ENCODE measurements at places on chromosomes 7 and 10.

- no peak for DNase-seq
Measured at GRCh38 chr7:70638158-70639107, 493.5 kb upstream of the GALNT17 start.

DNA sequence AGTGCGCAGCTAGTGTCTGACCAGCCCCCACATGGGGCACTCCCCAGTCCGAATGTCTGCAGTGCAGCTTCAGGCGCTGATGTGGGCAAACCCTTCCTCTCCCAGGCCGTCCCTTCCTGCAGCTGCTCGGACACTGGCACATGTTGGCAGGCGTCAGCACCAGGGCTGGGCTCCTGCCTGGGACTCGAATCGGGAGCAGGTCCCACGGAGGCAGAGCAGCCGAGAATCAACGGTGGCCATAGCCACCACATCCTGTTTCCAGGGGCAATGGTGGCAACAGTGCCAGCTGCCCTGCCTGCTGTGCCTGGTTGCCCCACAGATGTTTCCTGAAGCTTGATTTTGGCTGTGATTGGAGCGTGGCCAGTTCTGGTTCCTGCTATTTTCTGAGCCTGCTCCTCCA lies 65.8 kb downstream of the MGMT start:
- DNase-seq, result no peak

GRCh38 chr7:108103558-108104298 lies 26.4 kb downstream of the LAMB4 start:
- no peak for DNase-seq

GRCh38 chr7:105015390-105015965 lies 1.5 kb downstream of the KMT2E start:
- DNase-seq, result peak; percentile 33

DNA sequence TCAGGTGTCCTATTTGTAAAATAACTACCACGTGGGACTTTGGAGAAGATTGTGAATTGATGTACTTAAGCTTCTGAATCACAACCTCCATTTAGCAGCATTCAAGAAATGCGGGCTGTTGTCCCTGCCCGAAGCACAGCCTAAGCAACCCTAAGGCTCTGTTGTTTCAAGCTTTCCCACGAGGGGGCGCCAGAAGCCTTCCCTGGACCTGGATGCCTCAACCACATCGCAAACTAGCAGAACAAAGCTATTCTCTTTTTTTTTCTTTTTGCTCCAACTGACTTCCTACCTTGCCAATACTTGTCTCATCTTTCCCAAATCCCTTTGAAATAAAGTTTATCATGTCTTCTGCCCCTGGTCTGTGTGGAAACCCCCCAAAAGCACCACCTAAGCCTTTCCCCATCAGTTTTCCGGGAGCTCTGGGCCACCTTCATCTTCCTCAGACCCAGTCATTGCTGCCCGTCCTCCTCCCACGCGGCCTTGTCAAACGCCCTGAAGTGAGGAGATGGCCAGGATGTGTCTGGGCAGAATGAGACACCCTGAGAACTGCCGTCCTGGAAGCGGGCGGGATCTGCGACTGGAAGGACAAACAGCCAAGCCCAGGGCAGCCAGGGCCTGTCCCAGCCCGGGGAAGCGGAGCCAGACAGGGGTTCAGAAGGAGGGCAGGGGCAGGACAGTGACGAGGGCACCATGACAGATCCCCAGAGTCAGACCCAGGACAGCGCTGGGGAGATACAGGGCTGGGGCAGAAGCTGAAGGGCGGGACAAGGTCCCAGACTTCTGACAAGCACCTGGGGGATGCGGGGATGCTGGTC lies 112.7 kb downstream of the SLIT1 start:
- peak; percentile 90 for DNase-seq

- no peak for DNase-seq
Measured at GRCh38 chr10:125773687-125774543, 1.7 kb downstream of the MMP21 start.

GRCh38 chr10:131282961-131283360 lies 28.6 kb downstream of the TCERG1L start:
- no peak for DNase-seq

DNA sequence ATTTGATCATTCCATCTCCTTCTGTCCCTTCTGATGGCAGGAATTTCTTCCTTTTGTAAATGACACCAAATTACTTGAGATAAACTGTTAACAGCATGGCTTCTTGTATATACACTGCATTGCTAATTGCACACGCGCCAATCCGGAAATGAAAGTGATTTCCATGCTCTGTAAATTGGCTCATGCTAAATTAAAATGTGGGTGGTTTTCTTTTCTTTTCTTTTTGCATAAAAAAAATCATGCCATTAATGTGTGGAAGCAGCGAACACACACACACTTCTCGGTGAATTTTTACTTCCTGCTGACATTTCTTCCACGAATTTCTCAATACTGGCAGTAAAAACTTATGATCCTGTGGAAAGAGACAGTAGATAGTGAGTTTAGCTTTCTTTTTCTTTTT lies 123.1 kb upstream of the CCDC6 start:
- no peak for DNase-seq

DNA sequence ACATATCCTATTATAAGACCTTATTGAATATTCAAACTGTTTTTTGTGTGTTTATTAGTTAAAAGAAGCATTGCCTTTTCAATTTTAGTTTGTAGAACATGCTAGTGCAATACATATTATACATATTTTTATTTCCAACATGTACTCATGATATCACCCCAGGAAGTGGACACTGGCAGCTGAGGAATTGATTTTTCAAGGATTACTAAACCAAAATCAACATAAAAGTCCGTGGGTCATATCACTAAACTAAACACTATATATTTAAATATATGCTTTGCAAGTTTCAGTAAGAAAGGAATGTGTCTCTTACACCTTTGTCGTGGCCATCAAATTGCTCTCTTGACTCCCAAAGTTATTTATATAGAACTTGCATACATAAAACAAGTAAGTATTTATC lies 185.2 kb downstream of the AGMO start:
- no peak for DNase-seq

- DNase-seq, result no peak
Measured at GRCh38 chr10:114539623-114540022, 118.5 kb downstream of the ABLIM1 start.

DNA sequence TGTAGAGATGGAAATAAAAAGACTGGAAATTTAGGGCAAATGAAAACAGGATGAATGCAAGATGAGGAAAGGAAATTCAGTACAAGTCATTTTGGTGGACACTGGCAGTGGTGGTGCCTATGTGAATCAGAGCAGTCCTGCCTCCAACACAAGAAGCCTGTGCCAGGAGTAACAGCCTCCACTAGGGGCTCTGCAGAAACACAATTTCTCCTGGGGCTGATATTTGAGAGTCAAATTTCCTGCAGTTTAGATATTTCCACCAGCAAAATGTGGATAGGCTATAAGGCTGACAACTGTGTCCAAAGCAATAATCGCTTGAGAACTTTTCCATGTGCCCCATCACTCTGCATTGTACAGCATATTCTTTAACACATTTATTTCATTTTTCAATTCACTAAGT lies 4.7 kb upstream of the PLXDC2 start:
- DNase-seq, result no peak

GRCh38 chr7:144859739-144860138 lies 23.9 kb upstream of the TPK1 start:
- no peak for DNase-seq

- no peak for DNase-seq
Measured at GRCh38 chr10:124324451-124324850, 94.3 kb downstream of the OAT start.

DNA sequence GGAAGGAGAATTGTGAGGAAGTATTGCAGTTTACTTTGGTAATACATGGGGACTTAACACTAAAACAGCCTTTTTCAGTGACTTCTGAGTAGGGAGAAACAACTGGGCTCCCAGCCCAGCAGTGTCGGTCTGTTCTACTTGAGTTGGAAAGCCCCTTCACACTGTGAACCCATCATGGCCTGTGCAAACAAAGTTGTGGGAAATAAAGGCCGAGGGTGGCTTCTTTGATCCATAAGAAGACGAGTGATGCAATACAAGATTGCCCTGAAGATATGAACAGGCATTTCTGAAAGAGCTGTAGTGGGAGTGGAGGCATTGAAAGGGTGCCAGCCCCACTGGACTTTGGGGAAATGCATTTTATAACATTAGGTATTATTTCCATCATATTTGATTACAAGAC lies 28.3 kb downstream of the C10orf120 start:
- no peak for DNase-seq

- no peak for DNase-seq
Measured at GRCh38 chr7:137882806-137883205, 36.0 kb upstream of the DGKI start.

- DNase-seq, result no peak
Measured at GRCh38 chr7:117688126-117688525, 185.1 kb downstream of the CTTNBP2 start.

DNA sequence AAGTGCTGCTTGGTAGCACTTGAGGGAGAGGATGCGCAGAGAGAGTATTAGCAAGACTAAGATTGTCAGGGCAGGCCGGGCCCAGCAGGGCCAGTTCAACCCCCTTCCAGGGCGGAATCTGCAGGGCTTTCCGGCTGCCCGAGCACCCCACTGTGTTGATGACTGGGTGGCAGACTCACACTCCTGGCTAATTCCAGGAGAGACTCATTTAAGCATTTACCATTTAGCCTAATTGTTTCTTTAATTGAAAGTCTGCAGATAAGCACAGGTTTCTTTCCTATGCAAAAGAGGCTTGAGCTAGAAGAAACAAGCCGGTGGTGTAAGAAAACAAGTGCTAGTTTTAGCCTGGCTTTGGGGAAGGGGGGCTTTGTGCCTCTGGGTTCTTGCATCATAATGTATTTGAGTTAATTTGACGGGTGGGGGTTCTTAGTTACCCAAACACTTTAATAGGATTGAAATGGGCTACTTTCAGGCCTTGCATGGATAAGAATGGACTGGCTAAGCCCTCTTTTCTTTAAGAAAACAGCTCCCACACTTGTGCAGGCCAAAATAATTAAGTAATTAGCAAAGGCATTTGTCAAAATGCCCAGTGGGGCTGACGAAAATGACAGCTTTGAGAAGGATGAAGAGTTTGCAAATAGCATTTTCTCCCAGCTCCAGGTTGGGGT lies 201.3 kb downstream of the MYOF start:
- no peak for DNase-seq

DNA sequence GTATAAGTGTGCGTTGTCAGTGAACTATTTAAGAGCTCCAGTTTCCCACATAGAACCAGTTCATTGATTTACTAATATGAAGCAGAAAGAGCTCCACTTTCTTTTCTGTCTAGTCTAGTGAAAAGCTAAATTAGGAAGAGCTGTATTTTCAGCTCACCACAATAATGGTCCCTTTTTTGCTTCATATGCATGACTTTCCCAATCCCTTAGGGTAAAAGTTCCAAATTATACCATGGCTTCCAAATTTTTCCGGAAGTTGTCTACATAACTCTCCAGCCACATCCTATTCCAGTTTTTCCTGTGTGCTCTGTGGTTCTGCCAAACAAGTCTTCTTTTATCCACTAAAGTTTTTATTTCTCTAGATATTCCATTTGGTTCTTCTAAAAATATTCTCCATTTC lies 685.2 kb downstream of the REEP3 start:
- no peak for DNase-seq

- DNase-seq, result no peak
Measured at GRCh38 chr7:80047856-80048459, 86.7 kb upstream of the GNAI1 start.

GRCh38 chr10:24568042-24568441 lies 155.6 kb downstream of the ARHGAP21 start:
- DNase-seq, result no peak

DNA sequence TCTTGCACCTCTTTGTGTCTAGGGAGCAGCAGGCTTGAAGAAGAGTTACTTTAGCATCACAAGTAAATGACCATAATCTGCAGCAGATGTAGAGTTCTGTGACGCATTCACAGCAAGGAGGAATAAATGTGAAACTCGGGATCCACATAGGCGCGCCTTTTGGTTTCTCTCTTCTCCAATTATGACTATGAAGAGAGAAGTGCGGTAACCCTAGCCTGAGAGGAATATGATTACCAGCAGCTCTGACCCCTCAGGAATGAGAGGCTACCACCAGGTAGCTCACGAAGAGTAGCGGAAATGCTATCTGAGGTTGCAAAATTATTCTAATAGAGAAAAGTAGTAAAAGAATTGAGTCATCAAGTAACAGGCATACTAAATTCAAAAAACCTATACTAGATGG lies 25.2 kb upstream of the DMTF1 start:
- DNase-seq, result no peak

- DNase-seq, result no peak
Measured at GRCh38 chr10:127257395-127257794, 61.0 kb upstream of the INSYN2A start.

- DNase-seq, result no peak
Measured at GRCh38 chr10:51642581-51642980, 56.8 kb downstream of the CSTF2T start.

DNA sequence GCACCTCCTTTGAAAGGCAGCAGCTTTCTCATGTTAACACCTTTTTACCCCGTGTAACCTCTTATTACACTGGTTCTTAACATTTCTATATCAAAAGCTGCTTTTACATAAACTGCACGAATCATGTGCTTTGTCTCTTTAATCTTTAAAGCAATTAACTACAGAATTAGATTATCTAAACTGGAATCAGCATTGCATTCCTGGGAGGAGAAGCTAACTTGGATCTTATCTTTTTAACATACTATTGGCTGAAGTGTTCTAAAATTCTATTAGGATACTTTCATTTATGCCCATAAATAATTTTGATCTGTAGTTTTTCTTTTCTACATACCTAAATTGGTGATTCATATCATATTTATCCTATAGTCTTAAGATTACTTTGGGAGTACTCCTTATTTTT lies 428.4 kb upstream of the IGFBP3 start:
- no peak for DNase-seq

DNA sequence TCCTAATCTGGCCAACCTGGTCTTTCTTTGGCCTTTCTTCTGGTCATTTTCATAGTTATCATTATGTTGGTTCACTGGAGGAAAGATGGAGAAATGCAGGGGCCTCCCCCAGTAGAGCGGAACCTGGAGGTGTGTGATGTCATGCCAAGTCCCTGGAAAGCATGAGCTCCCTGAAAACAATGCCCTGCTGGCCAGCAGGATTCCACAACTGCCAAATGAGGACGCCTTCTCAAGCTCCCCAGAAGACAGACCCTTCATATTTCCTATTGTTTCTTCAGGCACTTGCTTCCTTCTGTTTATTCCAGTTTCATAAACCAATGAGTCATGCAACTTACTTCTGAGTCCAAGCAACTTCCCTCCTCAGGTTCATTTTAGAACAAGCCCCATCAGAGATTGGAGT lies 339.0 kb downstream of the GATA3 start:
- no peak for DNase-seq

GRCh38 chr10:73848821-73849489 lies 25.4 kb downstream of the CAMK2G start:
- peak; percentile 92 for DNase-seq

GRCh38 chr7:101174322-101174854 lies 5.7 kb downstream of the NAT16 start:
- DNase-seq, result no peak

DNA sequence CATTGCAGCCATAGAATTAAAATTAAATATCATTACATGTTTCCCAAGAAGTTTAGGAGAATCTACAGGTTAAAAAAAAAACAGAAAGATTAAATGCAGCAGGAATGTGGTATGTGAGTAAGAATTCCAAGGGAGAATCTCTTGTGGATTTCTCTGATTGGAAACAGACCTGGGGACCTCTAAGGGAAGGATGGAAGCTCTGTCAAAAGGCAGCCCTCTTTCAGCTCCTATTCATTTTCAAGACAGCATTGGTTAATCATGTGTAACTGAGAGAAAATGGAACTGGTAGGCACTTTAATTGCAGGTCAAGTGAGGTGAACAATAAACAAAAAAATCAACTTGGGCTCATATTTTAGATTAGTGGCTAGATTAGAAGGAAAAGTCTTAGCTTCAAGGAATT lies 81.4 kb upstream of the MTPN start:
- no peak for DNase-seq
